ENCODE measurements at places on chromosomes 6 and 20. TPM values are rescaled to one million over a fixed set of nuclear protein-coding genes. Genes with fewer than 3 reads are reported as not detected.

CEP250 gene
- 48.8 TPM for total RNA-seq

SASH1 gene
- total RNA-seq, result 0.04 TPM

ERVFRD-1 gene
- not detected for total RNA-seq

SNX14 gene
- 50.0 TPM for total RNA-seq

MEP1A gene
- total RNA-seq, result not detected

ALDH5A1 gene
- 20.9 TPM for total RNA-seq

GHRH gene
- total RNA-seq, result not detected

RGS19 gene
- 31.8 TPM for total RNA-seq

KCNB1 gene
- not detected for total RNA-seq

TGM2 gene
- total RNA-seq, result not detected

PTK6 gene
- total RNA-seq, result 0.16 TPM

GABRR1 gene
- not detected for total RNA-seq

RGS17 gene
- total RNA-seq, result not detected

GMPR gene
- total RNA-seq, result 2.6 TPM

BPIFB2 gene
- not detected for total RNA-seq

EDEM2 gene
- 15.3 TPM for total RNA-seq

TNFRSF21 gene
- total RNA-seq, result 3.7 TPM

POU3F2 gene
- not detected for total RNA-seq

RAD21L1 gene
- not detected for total RNA-seq

C6orf136 gene
- 35.8 TPM for total RNA-seq

TBXT gene
- total RNA-seq, result not detected

LPA gene
- total RNA-seq, result not detected

MACROD2 gene
- total RNA-seq, result 0.12 TPM

VGLL2 gene
- total RNA-seq, result not detected

KCNQ2 gene
- total RNA-seq, result not detected

THEMIS gene
- total RNA-seq, result 49.7 TPM

RSPO3 gene
- total RNA-seq, result not detected

LRFN2 gene
- total RNA-seq, result not detected

ABHD16B gene
- not detected for total RNA-seq

CTAGE9 gene
- not detected for total RNA-seq

BPIFA1 gene
- total RNA-seq, result not detected

NUS1 gene
- total RNA-seq, result 64.1 TPM

AIG1 gene
- total RNA-seq, result 19.8 TPM

RNF182 gene
- total RNA-seq, result not detected

NKX2-2 gene
- not detected for total RNA-seq

TENT5A gene
- total RNA-seq, result 0.76 TPM

C2 gene
- 0.42 TPM for total RNA-seq

CMTR1 gene
- total RNA-seq, result 53.3 TPM

IMPG1 gene
- total RNA-seq, result not detected
